ENCODE measurements at places on chromosomes 7 and 10. TPM values are rescaled to one million over a fixed set of nuclear protein-coding genes. Genes with fewer than 3 reads are reported as not detected.

Gene EFCAB10
- not detected for total RNA-seq

Gene FAM171A1
- 75.8 TPM for total RNA-seq

Gene SEMA3C
- 0.18 TPM for total RNA-seq

Gene TYW1B
- total RNA-seq, result 2.7 TPM

- DNase-seq, result no peak
Observed at GRCh38 chr10:90924552-90924951, 3.7 kb upstream of the ANKRD1 start.

GRCh38 chr10:78524342-78524741 lies 490.7 kb downstream of the RPS24 start:
- no peak for DNase-seq

DNA sequence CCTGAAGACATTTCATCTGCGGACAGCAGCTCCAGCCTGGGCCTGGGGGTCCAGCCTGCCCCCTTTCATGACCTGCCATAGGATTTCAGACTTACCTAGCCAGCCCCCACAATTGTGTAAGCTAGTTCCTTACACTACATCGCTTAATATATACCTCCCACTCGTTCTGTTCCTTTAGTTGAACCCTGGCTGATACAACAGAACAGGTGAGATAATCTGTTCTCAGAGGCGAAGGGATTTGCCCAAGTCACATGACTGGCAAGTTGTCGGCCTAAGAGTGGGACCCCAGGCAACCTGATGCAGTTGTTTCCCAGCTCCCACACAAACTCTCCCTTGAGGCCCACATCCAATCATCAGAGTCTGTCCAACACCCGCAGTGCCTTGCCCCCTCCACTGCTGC lies 168.2 kb downstream of the SH3PXD2A start:
- DNase-seq, result no peak

DNA sequence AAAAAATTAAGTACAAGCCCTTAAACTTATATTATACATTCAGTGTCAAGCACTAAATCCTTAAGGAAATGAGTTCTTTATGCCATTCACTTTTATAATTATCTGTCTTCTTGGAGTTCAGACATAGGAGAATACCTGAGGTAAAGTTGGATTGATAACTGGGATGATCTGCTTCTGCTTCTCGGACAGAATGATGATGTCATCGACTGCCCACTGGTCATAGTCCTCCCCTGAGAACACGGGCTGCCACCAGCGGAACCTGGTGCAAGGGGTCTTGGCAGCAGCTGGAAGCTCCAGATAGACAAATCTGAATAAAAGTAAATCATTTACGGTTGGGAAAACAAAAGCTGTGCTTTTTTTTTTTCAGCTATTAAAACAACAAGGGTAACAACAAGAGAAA lies 148.2 kb upstream of the SLC26A5 start:
- DNase-seq, result no peak

GRCh38 chr10:113369365-113369694 lies 183.5 kb upstream of the HABP2 start:
- no peak for DNase-seq

GRCh38 chr10:1600861-1601260 lies 136.5 kb downstream of the ADARB2 start:
- DNase-seq, result no peak

- no peak for DNase-seq
Observed at GRCh38 chr7:69645683-69646082, 47.4 kb downstream of the AUTS2 start.

- no peak for DNase-seq
Observed at GRCh38 chr10:22222236-22223190, 4.7 kb upstream of the EBLN1 start.

DNA sequence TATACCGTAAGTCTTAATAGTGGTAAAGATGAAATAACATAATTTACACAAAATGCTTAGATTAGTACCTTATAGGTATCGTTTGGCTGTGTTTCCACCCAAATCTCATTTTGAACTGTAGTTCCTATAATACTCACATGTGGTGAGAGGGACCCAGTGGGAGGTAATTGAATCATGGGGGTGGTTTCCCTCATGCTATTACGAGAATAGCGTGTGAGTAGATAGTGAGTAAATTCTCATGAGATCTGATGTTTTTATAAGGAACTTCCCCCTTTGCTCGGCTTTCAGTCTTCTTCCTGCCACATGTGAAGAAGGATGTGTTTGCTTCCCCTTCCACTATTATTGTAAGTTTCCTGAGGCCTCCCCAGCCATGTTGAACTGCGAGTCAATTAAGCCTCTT lies 426.3 kb upstream of the POT1 start:
- peak; percentile 95 for DNase-seq

DNA sequence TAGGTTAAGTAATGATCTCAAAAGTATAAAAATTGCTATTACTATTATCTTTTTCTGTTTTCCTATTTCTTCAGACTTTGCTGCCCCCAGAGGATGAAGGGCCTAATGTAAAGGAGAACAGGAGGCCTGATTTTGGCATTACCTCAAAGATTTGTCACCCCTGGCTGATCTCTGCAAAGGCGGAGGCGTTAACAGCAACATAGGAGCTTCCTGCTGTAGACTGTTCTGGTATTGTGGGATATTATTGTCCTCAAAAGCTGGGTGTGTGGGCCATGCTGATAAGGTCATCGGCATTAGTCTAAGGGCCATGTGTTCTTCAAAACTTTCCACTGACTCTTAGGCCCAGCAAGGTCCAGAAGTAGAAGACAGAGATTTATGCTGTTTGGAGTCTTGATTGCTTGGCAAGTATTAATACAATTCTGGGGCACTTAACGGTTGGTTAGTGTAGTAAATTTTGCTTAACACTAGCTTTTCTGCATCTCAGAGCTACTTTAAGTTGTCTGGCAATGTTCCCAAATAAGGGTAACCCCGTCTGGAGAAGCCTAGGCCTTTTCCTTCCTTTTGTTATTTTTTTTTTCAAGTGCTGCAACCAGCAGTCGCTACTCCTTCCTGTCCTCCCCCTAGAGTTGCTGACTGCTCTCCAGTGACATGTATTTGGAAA lies 14.0 kb upstream of the ENTPD1 start:
- DNase-seq, result peak; percentile 98

DNA sequence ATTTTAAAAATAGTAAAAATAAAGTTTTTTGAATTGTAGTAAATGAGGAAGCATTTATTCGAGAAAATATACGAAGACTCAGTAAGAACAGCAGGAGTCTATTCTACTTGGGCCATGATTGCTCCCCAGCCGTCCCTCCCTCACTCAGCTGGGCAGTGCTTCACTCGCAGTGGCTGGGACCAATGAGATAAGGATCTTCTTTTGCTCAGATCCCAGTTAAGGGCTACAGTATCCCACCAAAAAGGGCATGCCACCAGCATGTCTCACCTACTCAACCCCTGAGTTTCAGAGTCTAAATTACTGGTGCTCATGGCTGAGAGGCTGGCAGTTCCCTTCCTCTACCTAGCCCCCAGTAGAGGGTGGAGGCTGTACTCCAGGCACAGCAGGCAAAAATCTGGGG lies 455.7 kb upstream of the PFKP start:
- no peak for DNase-seq

- peak; percentile 88 for DNase-seq
Observed at GRCh38 chr7:3559278-3559677, 258.2 kb downstream of the SDK1 start.

- DNase-seq, result no peak
Observed at GRCh38 chr7:7736671-7737070, 18.3 kb upstream of the RPA3 start.

DNA sequence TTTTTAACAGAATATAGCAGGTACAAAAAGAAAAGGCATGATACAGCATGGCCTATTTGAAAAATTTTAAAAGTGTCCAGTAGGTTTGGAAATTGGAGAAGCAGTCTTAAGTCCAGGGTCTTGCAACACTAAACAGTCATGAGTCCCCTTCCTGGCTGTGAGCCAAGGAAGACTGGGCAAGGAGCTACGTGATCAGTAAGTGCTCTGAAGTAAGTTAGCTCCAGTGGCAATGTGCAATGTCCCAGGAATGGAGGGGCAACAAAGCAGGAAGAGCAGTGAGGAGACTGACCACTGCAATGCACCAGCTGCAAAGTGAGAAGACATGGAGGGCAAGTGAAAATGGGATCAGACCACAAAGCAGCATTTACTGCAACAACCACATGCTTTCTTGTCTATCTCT lies 72.9 kb upstream of the GRID1 start:
- DNase-seq, result no peak

DNA sequence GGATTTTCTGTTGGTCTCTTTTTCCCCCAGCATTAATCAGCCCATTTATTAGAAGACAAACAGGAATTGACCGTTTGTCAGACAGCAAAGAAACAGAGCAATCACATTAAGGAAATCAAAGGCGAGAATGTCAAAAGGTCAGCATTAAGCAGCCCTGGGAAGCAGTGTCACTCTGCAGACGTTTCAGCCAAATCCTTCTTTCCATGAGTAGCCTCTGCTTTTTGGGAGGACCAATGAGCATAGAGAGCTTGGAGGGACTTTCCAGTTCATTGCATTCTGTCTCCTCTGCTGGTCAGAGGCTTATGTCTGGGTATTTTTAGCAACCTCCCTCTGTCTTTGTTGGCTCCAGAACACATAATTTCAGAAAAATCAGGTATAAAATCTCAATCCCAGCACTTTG lies 481.4 kb downstream of the GALNT17 start:
- DNase-seq, result no peak
